Stimulated activated CD4-positive, alpha-beta T cell treated with anti-CD3 and anti-CD28 coated beads, TNF-alpha, amount 100 ng/mL, for 4 hours (primary cell): ENCODE measurements at places on chromosomes 1 and 21.

- DNase-seq: no peak
Observed at GRCh38 chr1:162216604-162217003, 147.1 kb downstream of the NOS1AP start.

DNA sequence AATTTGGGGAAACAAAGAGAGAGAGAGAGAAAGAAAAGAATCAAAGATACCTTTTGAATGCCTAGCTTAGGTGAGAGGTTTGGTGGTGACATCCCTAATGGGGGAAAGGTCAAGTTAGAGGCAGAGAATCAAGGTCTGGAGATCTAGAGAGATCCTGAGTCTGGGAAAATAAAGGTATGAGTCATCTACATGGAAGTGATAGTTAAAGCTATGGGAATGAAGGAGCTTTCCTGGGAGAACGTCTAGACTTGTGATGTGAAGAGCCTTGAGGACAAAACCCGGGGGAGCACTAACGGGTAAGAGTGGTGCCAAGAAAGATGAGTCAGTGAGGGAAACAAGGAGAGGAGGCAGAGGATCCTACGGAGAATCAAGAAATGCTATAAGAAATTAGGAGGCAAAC, 110.8 kb upstream of the RUNX1 start:
- DNase-seq: no peak

GRCh38 chr1:217525773-217526490, 105.0 kb downstream of the GPATCH2 start:
- no peak for DNase-seq

GRCh38 chr1:194809215-194809614, 1622.8 kb upstream of the B3GALT2 start:
- no peak for DNase-seq

DNA sequence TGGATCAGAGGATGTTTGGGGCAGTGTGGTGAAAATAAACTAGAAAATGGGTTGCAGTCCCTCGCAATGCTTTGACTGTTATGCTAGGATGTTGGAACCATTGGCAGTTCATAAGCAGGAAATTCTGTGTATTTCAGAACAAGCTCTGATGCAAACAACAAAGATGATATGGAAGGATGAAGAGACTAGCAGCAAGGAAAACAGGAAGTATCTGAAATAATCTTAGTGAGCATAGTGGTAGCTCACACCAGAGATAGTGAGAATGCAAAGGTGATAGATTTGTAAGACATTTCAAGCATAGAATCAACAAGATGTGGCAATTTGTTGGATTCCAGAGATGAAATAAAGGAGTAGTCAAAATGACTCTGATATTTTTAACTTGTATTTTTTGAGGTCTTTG, 11.1 kb upstream of the RCC1 start:
- DNase-seq: no peak

GRCh38 chr1:248812736-248813425, 12.8 kb downstream of the SH3BP5L start:
- DNase-seq: no peak

DNA sequence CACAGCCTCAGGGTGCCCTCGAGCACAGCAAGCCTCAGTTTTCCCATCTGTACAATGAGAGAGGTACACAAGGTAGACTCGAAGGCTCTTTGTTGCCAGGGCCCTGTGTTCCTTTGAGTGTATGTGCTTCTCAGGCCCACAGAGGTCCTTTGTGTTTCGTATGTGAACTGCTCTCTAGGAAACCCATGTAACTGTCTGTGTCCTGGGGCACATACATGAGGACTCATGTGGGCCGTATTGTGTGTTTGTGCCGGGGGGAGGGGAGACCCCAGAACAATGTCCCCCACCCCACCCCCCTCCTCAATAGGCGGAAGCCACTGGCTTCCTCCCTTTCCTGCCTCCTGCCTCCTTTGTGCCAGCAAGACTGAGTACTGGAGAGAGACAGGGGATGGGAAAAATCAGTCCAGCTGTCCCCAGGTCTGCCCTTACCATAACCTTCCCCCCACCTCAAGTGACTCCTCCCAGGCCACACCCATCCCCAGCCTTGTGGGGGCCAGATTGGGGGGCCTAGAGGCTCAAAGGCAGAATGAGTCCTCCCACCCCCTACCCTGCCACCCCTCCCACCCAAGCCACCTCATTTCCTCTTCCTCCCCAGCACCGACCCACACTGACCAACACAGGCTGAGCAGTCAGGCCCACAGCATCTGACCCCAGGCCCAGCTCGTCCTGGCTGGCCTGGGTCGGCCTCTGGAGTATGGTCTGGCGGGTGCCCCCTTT, at the start of gene TIE1:
TIE1 (plus strand) TSS at position 605 of the 717 bp plus-strand sequence; CDS start at position 695, 90 bp downstream.
- no peak for DNase-seq

DNA sequence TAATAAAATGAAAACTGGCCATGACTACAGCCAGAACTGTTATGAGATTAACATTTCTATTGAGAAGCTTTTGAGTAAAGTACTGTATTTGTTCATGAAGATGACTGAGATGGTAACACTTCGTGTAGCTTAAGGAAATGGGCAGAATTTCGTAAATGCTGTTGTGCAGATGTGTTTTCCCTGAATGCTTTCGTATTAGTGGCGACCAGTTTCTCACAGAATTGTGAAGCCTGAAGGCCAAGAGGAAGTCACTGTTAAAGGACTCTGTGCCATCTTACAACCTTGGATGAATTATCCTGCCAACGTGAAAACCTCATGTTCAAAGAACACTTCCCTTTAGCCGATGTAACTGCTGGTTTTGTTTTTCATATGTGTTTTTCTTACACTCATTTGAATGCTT, 164.0 kb downstream of the NEK7 start:
- DNase-seq: no peak

- DNase-seq: no peak
Observed at GRCh38 chr1:160978510-160978927, 23.9 kb upstream of the ITLN2 start.

DNA sequence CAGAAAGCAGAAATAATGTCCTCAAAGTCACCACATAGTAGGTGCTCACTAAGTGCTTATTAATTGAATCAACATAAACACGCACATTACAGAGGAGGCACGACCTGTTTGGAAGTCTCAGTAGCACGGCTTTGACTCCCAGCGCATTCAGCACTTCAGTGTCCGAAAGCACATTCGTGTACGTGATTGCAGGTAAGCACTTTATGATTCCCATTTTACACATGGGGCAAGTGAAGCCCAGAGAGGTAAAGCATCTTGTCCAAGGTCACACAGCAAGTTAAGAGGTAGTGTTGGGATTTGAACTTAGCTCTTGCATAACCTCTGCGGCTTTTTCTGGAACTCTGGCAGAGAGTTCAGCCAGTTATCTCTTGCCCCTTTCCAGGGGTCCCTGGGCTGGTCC, 85.2 kb upstream of the WNT4 start:
- DNase-seq: no peak

DNA sequence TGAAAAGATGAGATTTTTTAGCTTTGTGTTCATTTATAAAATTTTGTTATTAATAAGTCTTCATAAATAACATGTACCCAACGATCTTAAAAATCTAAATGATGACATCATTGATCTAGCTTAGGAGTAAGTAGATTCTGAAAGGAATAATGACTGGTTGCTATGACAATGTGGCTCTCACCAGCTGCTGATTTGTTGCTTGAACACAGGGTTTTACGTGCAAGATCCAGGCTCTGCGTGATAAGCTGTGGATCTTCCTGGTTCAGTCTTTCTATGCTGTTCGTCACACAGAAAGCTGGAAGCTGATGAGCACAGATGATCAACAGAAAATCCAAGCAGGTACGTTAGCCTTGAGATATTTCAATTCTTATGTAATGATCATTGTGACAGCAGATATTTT, 49.1 kb upstream of the C1orf146 start:
- no peak for DNase-seq

GRCh38 chr1:188986745-188987417, 1490.8 kb downstream of the BRINP3 start:
- DNase-seq: no peak

GRCh38 chr21:45539796-45540600, 2.2 kb downstream of the SLC19A1 start:
- DNase-seq: no peak

- DNase-seq: no peak
Observed at GRCh38 chr1:53459321-53460175, at the start of gene DMRTB1. Gene DMRTB1 (plus strand): TSS chr1:53459399. CDS start chr1:53459454, 55 bp downstream.

GRCh38 chr1:43913051-43913501, 20.5 kb upstream of the ARTN start:
- no peak for DNase-seq

- no peak for DNase-seq
Observed at GRCh38 chr1:39129514-39129913, 75.0 kb upstream of the MACF1 start.

DNA sequence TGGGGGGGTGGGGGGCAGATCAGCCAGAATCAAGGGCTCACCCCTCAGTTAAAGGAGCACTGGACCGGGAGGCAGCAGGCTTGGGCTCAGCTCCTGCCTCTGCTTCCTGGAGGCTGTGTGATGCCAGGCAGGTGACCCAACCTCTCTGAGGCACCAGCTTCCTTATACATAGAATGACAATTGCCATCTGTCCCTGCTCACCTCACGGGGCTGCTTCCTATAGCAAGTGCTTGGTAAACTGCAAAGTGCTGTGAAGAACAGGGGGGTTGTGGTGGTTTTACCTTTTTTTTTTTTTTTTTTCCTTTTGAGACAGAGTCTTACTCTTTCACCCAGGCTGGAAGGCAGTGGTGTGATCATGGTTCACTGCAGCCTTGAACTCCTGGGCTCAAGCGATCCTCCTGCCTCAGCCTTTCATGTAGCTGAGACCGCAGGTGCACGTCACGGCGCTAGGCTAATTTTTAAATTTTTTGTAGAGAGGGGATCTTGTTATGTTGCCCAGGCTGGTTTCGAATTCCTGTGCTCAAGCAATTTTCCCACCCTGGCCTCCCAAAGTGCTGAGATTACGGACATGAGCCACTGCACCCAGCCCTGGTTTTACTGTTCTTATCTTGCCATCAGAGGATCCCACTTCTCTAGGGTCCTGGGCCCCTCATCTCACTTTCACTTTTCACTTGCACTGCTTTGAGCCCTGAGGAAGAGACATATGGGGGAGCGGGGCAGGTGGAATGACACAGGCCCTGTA, 11.6 kb downstream of the KCNQ4 start:
- DNase-seq: no peak
